ENCODE measurements at places on chromosomes 12 and 14.

- DNase-seq: no peak
Measured at GRCh38 chr12:113700943-113701342, 229.3 kb upstream of the LHX5 start.

DNA sequence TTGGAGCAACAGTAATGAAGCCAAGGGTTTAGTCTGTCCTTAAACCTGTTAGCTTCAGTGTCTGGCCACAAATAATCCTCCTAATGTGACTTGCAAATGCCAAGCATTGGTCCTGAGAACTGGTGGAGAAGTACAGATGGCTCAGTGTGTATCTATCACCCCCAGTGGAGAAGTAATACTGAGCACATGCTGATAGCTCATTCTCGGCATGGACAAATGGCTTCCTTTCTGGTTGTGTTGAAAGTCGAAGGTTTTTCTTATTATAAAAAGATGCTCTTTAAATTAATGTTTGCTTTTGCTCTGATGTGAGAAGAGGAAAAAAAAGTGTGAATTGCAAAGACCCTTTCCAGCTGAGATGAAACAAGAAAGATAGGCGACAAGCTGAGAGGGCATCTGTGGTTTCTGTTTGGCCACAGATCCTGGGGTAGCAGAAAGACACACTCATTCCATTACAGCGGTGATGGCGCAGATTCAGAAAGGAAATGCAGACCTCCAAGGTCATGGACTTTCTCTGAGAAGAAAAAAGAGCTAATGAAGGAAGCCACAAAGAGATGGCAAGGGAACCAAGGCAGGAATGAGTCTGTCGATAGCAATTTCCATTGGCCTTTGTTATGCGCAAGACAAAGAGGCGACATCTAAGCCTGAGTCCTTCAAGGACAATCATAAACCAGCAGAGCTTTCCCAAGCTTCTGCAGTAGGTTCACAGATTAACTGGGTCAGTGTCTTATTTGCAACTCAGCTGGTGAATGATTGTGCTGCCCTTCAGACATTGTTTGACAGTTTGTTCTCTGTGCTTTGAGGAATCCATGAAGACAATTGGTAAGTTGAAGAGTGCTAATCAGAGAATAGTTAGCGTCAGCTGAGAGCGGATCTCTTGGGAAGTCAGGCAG is 155.5 kb upstream of the RGS6 start:
- DNase-seq: no peak

DNA sequence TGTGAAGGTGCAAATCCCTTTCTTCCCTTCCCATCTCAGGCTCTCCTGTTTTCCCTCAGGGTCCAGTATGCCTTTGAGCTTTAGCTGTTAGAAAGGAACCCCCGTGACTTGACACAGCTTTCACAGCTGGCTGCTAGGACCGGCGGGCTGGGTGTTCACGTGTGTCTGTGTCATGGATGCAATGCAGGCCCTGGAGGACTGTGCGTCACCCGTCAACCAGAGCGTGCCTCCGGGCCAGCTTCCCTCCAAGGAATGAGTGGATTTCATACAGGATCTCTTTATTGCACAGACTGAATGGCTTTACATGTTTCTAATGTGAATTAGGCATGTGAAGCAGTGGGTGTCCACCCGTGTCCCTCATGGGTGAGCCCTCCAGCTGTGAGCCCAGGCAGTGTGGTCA is 77.4 kb downstream of the AACS start:
- no peak for DNase-seq

DNA sequence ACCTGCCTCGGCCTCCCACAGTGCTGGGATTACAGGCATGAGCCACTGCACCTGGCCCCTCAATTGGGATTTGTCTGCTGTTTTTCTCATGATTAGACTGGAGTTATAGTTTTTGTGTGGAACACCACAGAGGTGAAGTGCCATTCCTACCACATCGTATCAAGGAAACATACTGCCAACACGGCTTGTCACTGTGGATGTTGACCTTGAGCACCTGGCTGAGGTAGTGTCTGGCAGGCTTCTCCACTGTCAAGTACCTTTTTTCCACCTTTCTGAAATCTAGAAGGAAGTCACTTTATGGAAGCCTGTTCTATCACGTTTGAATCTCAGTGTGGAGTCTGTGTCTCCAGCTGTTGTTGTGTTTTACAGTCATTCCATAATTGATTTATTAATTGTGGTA is 21.4 kb upstream of the SEL1L start:
- DNase-seq: no peak

DNA sequence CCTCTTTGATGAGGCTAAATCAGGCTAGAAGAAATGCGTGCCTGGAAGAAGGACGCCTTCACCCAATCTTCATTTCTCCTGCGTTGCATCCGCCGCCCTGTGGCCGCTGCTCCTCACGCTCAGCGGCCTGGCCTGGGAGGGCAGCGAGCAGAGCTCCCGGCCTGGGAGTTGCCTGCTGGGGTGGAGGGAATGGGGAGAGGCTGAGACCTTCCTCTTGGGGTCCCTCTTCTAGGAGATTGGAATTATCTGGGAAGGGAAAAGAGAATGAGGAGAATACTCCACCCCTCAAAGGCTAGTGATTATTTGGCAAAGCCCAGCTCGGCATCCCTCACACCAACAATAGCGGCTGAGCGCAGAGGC is 2.4 kb upstream of the HOXC12 start:
- no peak for DNase-seq

DNA sequence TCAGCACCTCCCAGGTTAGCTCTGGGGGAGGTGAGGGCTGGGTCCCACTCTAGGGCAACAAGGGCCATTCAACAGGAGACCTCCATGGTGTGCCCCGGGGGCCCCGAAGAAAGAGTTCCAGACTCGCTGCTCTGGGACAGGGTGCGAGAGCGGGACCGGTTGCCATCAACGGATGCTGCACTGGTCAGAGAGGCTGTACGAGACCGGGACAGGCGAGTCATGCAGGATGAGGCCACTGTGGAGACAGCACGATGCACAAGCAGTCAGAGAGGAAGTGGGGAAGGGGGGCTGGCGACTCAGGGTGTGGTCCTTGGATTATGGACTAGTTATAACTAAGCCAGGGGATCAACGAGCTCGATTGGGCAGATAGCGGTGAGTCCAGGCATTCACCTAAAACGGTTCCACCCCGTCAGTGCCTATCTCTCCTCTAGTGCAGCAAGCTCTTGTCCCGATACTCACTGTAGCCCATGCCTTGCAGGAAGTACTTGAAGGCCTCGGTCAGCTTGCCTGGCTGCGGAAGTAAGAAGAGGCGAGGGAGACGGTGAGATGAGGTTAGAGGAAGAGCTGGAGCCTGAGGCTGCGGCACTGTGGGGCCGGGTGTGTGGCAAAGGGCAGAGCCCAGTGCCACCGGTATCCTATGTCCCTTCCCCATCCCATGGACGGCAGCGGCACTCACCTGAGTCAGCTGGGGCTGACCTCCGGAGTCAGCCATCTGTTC is 7.2 kb downstream of the NDRG2 start:
- DNase-seq: no peak

GRCh38 chr12:114396869-114397719 is 8.8 kb downstream of the TBX5 start:
- no peak for DNase-seq

GRCh38 chr12:68367903-68368302 is 35.7 kb upstream of the MDM1 start:
- DNase-seq: no peak

- DNase-seq: no peak
Measured at GRCh38 chr12:78490861-78491260, 373.7 kb upstream of the SYT1 start.

- DNase-seq: no peak
Measured at GRCh38 chr12:19614601-19615383, 175.5 kb downstream of the AEBP2 start.

DNA sequence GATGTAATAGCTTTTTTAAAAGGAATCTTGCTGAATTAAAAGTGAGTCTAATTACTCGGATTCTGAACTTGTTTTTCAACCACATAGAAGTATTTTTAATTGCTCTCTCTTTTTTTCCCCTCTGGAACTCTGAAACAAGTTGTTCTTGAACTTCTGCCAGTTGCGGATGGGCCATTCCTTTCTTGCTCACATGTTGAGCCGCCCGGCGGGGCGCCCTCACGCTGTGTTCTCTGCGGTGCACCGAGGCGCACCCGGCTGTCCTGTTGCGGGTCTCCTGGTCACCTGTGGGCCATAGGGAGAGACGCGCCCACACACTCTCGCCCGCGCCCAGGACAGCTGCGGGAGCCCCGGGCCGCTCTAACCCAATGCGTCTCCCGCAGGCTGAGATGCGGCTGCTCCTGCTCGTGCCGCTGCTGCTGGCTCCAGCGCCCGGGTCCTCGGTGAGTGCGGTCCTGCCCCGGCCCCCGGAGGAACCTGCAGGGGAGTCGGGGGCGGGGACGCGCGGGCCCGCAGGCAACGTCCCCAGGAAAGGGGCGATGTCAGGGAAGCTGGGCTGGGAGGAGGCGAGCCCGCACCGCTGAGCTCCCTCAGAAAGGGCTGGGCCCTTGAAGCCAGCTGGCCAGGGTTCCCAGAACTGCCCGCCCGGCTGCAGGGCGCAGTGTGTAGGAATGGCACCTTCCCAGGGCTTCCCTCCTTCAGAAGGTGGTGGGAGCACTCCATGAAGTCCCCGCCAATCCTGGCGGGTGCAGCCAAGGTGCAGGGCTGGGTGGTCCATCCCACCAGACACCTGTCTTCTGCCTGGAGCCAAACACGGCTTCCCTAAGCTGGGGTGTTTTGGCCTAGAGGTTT is 2.3 kb downstream of the PAPLN start:
- DNase-seq: no peak

DNA sequence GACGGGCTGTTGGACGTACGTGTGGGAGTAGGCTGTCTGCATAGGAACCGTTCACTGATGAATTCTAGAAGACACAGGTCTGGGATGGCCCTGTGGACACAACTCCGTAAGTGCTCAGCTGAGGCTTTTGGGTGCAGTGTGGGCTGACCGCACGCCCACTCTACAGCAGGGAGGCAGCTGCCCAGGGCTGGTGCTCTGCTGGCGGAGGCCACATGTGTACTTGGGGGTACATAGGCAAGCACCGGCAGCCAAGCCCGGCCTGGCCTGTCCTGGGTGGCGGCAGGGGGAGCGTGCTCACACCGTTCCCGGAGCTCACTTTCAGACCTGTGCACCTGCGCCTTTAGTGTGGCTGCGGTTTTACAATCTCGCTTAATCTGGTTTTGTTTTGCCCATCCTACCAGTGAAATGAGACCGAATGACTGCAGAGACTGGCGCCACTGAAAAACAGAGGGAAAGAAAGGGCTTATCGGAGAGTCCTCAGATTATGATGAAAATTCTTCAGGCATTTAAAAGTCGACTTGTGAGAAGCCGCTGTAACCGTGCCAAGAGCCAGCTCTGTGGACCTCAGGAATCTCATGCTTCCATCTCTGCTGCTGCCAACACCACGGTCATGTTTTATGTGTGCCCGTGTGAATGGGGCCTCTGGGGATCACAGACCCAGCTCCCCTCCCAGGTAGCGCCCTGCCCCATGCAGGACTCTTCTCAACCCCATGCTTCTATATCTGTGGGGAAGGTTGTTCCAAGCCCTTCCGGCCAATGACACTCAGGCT is 45.8 kb downstream of the SSH1 start:
- no peak for DNase-seq

All from bone marrow (tissue), 2 donors.